Left ventricle myocardium superior (tissue), 1 donor: ENCODE measurements at places on chromosomes 12 and 14.

DNA sequence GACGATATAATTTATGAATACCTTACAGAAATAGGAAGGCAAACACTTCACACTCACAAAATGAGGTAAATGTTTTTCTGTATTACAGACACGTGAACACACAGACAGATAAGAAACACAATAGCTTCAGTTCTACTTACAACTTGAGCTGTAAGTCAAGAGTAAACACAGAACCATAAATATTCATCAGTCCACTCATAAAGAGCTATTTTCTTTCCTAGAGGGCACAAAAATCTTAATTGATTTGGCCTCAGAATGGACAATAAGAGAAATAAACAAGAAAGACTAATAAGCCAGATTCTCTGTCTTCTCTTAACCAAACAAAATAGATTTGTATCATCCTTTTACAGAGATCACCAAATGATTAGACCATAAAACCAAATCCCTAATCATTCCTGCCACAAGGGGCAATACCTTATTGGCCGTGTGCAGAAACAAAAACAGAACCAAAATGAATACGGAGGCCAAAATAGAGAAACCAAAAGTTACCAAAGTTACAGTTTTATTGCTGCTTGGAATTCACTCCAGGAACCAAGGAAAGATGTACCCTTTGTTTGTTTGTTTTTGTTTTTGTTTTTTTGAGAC, 38.1 kb upstream of the GARIN2 start:
- no peak for DNase-seq

GRCh38 chr12:123131291-123131832, 19.5 kb downstream of the PITPNM2 start:
- peak; percentile 40 for DNase-seq

GRCh38 chr12:109273354-109273753, 35.7 kb downstream of the FOXN4 start:
- no peak for DNase-seq

- DNase-seq, result no peak
Measured at GRCh38 chr12:95147866-95148265, 69.4 kb downstream of the FGD6 start.

DNA sequence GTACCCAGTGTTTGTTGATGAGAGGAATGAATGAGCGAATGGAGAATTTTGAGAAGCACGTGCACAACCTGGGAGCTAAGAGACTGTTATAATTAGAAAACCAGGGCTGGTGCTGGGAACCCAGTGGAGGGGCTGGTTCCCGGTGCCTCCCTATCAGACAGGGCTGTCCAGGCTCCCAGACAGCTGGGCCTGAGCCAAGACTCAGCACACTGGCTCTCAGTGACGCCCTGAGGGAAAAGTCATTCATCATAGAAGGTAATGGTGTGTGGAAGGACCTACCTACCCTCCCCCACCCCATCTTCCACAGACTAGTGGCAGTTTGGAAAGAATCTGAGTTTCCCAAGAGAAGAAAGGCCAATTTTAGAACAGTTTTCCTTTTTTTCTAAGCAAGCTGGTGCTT, 34.7 kb downstream of the KCNA5 start:
- DNase-seq, result peak; percentile 87

- DNase-seq, result peak; percentile 81
Measured at GRCh38 chr12:56521590-56522371, at the start of gene RBMS2. TSS of gene RBMS2 (plus strand) at chr12:56521820. CDS start at chr12:56522024, 204 bp downstream.

DNA sequence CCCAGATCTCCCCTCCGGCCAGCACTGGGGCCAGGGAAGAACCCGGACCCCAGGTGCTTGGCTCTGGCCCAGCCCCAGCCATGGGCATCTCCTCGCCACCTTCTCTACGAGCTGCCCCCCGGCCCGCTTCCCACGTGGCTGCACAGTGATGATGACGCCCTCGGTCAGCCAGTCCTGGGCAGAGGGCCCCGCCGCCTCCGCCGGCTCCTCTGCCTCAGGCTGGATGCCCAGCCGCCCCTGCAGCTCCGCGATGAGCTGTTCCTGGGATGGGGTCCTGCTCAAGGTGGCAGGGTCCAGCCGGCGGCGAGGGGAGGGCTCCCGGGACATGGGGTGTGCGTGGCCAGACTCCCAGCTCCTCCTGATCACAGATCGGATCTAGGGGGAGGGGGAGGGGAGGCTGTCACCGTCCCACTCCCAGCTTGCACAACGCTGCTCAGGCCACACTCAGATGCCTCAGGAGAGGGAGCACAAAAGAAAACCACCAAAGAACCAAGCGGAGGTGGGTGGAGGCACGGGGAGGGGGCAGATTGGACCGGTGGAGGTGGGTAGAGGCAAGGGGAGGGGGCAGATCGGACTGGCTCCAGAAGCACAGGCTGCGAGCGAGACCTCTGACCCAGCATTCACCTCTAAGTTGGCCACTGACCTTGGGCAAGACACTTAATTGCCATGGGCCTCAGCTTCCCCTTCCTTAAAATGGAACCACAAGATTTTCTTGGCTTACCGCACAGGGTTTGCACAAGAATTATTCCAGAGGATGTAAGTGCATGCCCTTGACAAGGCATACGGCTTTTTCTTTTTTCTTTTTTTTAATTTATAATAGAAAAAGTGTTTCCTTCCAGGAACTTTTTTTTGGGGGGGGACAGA, 16.1 kb upstream of the RPLP0 start:
- DNase-seq, result no peak

DNA sequence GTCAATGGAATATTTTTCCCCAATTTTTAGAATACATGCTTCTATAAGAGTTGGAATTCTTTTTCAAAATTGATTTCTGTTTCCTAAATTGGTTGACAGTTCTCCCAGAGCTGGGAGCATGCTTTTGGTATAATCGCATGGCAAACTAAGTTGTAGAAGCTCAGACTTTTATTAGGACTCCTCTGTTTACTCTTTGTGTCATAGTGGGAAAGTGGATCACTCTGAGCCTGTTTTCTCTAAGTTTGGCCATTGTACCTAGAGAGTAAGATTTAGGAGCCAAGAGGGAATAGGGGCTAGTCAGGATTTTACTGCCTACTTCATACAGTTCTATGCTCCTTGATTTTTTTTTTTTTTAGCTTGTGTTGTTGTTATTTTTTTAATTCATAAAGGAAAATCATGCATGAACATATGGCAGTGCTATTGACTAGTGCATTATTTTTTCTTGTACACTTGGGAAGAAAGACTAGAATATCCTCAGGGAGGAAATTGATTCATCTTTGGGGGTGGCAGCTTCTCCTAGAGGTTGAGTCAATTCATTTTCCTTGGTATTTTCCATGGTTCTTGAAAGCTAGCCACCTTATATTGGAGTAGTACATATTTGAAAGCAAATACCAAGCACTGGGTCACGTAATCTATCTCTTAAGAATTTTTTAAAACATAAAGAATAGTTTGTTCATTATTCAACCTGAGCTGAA, 77.7 kb upstream of the TRAF3 start:
- no peak for DNase-seq

GRCh38 chr12:31574803-31575575, 15.9 kb downstream of the DENND5B start:
- no peak for DNase-seq

DNA sequence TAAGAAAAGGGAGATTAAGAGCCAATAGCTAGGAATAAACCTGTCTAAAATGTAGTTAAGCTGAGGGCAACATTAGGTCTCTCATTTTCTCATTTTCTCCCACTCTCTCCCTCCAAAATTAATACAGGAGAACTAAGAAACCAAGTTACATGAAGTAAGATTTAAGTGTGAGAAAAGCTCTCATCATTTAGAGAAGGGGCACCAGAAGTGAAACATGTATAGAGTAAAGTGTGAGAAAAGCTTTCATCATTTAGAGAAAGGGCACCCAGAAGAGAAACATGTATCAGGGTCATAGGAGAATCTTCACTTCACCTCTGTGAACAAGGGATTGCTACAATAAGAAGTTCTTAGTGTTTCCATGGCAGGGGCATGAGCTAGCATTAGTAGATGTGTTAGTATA, 132.4 kb upstream of the CNTN1 start:
- DNase-seq, result no peak

DNA sequence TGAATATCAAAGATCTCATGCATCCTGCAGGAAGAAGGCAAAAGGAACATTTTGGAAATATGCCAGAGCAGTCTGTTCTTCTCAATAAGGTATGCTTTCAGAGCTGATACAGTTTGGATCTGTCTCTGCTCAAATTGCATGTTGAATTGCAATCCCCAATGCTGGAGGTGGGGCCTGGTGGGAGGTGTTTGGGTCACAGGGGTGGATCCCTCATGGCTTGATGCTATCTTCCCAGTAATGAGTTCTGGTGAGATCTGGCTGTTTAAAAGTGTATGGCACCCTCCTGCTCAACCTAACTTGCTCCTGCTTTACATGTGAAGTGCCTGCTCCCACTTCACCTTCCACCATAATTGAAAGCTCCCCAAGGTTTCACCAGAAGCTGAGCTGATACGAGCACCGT, 76.6 kb downstream of the RIN3 start:
- no peak for DNase-seq

GRCh38 chr12:84913129-84913515, 523 bp upstream of the SLC6A15 start:
- DNase-seq, result no peak

GRCh38 chr14:21382095-21382494, 1.7 kb downstream of the SUPT16H start:
- no peak for DNase-seq

- no peak for DNase-seq
Measured at GRCh38 chr14:94139006-94139405, 9.6 kb upstream of the IFI27L2 start.

DNA sequence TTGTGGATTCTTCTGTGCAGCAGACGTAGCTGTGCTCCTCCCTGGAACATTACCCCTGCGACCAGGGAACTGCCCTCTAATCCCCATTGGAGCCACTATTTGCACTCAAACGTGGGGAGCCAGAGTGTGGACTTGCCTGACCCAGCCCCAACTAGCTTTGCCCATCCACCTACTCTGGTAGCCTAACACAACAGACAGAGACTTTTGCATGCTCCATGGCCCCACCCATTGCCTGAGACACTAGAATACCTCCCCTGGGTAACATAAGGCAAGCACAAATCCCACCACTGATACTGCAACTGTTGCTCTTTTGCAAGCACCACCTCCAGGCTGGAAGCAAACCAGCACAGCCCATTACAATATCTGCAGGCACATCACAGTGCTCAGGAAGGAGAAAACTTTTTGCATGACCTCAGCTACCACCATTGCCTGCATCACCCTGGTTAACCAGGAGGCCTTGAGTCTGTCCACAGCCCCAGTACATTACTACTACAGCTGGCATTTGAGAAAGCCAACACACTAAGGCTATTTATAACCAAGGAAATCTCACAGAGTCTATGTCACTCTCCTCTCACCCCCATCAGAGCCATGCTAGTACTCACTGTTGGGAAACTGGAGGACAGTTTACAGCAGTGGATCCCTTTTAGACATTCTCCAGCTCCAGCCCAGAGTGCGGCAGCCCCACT, 15.0 kb downstream of the CEP128 start:
- DNase-seq, result no peak

DNA sequence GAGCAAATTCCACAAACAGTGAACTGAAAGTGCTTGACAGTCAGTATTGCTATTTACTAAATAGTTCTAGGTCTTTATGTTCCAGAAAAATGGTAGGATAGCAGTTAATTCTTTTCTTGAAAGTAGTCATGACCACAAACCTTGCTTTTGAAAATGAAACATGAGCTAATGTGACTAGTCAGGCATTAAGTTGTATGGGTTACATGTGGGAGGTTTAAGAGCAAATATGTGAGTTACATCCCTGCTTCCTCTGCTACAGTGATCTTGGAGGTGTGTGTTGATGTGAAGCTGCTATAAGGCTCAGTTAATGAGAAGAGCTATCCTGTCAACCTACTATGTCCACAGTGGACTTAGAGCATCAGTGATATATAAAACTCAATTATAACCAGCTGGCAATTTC, 741.6 kb downstream of the FSCB start:
- DNase-seq, result no peak

DNA sequence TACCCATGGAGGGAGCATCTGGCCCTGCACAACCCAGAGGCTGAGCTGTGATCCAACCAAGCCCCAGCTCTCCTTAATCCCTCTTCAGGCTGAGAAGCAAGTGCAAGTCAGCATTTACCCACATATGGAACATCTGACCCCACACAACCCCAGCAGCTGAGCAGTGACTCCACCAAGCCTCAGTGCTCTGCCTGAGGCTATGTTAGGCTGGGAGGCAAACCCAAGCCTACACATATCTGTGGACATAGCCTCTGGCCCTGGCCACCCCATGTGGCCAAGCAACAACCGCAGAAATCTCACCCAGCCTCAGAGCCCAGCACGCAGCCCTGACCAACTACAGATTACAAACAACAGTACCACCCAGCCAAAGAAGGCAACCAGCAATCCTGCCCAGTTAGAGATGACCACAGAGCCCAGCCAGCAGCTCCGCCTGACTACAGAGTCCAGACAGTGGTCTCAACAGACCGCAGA, 142.8 kb downstream of the NUAK1 start:
- DNase-seq, result no peak

DNA sequence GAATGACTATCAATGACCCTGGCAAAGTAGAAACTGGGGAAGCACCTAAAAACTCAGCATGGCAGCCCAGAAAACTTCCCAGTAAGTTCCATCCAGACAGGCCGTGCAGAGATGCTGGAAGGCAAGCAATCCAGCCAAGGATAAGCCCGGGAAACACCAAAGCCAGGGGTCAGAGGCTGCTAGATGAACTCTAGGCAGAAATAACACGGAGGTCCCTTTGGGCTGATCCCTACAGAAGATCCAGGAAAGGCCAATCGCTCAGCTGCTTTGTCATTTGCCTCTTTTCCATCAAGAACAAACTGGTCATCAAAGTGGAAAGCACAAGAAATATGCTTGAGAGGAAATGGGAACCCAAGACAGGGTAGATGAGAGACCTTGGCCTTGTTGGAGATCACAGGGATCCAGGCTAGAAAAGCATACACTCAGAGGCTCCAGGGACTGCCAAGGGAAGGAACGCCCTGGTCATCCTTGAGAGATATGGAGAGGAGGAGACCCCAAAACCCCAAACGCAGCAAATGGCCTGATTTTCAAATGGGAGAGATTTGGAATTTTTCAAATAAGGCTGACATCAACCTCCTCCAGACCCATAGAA, 6.5 kb downstream of the KRT79 start:
- DNase-seq, result no peak

DNA sequence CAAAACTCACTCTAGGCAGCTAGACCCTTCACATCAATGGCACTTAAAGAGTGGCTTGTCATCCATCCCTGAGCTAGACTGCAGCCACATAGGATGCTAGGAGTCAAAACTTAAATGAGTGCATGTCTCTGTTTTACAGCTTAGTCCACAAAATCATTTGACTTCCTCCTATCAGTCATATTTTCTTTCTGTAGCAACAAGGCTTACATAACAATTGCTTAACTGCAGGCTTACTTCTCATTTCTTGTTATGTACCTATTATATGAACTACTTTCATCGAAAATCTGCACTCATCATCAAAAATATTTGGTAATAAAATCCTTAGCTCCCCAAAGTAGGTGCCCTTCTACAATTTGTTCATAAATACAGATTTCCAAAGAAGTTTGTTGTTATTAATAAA, 30.1 kb downstream of the CLEC1A start:
- DNase-seq, result no peak

- DNase-seq, result no peak
Measured at GRCh38 chr12:132477017-132477702, 12.8 kb upstream of the FBRSL1 start.
